Stimulated activated CD8-positive, alpha-beta memory T cell treated with anti-CD3 and anti-CD28 coated beads, Interleukin-2, amount 100 ng/mL, for 1 hour (primary cell): ENCODE measurements at places on chromosomes 2 and 18.

GRCh38 chr2:10980071-10980470, 68.3 kb downstream of the KCNF1 start:
- DNase-seq = no peak

GRCh38 chr18:37698508-37699040, 133.0 kb upstream of the CELF4 start:
- no peak for DNase-seq

- no peak for DNase-seq
Measured at GRCh38 chr18:3493501-3494244, 43.7 kb downstream of the TGIF1 start.

DNA sequence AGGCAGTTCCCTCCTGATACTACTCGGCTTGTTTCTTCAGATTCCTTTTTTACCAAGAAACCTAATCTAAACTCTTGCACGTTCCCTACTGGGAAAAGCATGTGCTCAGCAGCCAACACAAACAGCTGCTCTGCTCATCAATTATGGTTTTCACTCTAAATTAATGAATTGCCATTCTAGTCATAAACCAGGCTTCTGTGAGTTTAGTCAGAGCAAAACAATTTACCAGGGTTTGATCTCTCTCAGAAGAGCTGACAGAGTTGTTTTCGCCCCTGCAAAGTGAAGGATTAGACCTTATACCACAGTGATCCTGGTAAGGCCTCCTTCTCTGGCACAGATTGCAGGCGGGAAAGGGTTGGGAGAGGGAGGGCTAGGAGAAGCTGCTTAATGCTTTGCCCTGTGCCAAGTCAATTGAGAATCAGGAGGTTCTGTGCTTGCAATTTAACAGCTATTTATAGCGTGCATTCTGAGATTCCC, 57.2 kb downstream of the REEP1 start:
- no peak for DNase-seq
